ENCODE measurements at places on chromosomes 5 and 9.

DNA sequence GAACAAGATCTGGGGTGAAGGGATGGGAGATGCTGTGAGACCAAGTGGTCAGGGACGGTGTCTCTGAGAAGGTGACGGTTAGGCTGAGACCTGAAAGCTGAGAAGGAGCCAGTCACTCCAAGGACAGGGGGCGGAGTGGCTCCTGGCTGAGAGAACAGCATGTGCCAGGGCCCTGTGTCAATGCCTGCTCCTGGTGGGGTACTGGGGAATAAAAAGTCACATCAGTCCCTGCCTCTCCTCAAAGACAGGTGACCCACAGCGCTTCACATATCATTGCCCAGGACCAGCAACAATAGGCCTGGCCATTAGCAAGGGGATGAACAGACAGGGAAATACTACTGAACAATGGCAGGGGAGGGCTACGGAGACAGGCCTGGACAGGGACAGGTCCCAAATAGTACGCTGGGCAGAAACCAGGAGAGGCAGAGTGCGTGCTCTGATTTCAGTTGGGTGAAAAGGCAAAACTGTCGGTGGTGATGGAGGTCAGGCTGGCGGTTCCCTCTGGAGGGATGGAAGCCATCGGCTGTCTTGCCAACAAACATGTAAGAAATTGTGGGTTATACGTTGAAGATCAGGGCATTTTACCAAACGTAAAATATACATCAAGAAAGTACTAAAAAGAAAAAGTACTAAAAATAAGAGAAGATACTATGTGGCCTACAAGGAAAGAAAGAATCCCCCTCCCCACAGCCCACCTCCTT is 64.3 kb downstream of the C9orf50 start:
- DNase-seq, result no peak

- no peak for DNase-seq
Observed at GRCh38 chr9:21856301-21857094, 54.1 kb downstream of the MTAP start.

GRCh38 chr5:89342106-89342876 is 459.3 kb upstream of the MEF2C start:
- no peak for DNase-seq

- no peak for DNase-seq
Observed at GRCh38 chr5:150342583-150342982, 14.9 kb upstream of the TCOF1 start.

GRCh38 chr5:179149278-179149677 is 89.1 kb downstream of the ZNF354C start:
- DNase-seq, result no peak

- DNase-seq, result no peak
Observed at GRCh38 chr9:107782789-107783188, 293.2 kb upstream of the KLF4 start.

- no peak for DNase-seq
Observed at GRCh38 chr9:87499424-87500017, 1.9 kb downstream of the DAPK1 start.

All from kidney glomerular epithelial cell (primary cell).